ENCODE measurements at places on chromosomes 16 and 17.
A peak's percentile ranks its signal among the peaks of the same experiment; 100 is the strongest.

- DNase-seq: no peak
Observed at GRCh38 chr17:27782791-27783206, 17.5 kb downstream of the NOS2 start.

DNA sequence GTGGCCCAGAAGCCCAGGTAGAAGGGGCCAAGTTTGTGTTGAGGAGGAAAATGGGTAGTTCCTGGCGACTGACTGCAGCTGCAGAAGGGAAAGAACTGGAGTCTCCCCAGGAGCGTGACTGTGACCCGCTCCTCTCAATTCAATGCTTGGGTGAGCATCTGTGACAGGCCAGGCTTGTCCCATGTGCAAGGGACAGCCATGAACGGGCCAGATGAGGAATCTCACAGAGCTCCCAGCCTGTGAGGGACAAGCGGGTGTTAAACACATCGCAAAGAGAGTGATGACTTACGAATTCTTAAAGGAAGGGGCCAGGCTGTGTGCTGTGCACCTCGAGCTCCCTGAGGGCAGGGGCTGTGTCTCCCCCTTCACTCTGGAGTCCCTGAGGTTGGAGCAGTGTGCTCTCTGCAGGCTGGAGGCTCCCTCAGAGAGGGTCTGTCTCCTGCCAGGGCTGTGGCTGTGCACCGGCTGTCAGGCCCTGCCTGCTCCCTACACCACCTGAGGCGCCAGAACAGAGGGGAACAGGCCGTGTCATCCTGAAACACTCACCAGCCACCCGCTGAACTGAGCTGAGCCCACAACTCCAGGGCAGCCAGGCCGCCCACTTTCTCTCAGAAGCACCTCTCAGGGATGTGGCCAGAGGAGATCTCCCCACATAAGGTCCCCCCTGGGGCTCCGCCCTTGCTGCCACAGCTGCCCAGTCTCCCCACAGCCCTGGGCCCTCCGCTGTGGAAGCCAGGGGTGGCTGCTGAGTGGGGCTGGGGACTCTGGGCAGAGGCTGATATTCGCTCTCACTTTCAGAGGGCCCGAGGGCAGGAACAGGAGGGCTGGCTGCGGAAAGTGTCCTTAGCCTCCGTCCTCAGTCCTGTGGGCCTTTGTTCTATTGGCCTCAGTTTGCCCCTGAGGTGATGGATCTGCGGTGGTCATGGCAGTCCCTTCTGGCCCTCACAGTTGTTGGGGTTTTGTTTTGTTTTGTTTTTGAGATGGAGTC, 25.7 kb upstream of the NXPH3 start:
- DNase-seq: no peak

GRCh38 chr17:56300144-56300543, 146.9 kb downstream of the ANKFN1 start:
- DNase-seq: no peak

DNA sequence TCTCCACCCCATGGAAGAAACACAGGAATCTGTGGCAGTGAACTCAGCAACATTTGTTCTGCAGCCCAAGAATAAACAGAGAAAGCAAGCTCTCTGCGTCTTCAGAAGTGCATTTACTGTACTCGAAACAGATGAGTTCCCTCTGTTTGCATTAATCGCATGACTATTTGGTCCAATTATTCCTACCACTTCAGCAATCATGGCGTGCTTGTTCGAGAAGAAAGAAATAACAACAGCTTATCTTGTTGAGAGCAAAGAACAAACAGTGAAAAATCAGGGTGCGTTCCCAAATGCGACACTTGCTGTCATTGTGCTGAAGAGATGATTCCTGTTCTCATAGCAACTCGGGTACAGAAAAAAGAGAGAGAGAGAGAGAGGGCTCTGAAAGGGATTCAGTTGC, 445.3 kb upstream of the MAF start:
- no peak for DNase-seq

- no peak for DNase-seq
Observed at GRCh38 chr17:66764506-66764905, 70.4 kb upstream of the CACNG5 start.

DNA sequence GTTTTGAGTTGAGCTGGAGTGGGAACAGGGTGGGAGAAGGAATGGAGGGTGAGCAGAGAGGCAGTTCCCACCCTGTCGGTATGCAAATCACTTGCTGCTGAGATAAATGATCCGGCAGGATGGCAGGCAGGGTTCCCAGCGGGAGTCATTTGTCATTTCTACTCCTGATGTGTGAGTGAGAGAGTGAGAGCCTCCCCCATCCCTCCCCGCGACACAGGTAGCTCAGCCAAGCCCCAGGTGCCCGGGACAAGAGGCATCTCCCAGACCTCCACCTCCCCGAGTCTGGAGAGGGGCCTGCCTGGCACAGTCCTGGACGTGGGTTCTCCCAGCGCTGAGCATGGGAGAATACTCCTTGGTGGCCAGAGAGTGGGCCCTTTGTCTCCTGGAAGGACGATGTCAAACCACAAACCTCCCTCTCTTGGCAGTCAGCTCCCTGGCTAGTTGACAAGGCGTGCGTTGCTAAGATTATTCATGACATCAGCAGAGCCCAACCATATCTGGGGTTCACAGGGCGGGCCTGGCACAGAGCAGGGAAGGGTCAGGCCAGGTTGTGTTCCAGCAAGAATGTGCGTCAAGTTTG, 33.7 kb upstream of the TNRC6C start:
- no peak for DNase-seq

- no peak for DNase-seq
Observed at GRCh38 chr16:70588565-70588964, 57.8 kb upstream of the IL34 start.

DNA sequence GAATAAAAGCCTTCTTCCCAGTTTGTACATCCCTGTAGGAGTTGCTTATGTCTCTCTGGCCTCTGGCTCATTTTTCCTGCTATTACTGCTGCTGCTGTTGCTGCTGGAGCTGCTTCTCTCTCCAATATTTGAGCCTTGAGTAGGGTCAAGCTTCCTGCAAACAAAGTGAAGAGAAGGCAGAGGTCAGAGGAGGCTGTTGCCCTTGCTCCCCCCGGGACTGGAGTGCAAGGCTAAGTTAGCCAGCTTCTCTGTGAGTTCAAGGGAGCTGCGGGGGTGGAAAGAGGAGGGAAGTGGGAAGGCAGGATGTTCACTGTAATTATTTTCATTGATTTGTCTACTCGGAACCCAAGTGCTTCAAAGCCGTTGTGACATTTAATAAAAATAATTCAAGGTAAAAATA, 77.0 kb upstream of the TMEM132E start:
- no peak for DNase-seq

GRCh38 chr17:21678393-21679081, 13.8 kb upstream of the KCNJ18 start:
- DNase-seq: no peak

- DNase-seq: no peak
Observed at GRCh38 chr16:3879258-3879886, 1.1 kb downstream of the CREBBP start.

DNA sequence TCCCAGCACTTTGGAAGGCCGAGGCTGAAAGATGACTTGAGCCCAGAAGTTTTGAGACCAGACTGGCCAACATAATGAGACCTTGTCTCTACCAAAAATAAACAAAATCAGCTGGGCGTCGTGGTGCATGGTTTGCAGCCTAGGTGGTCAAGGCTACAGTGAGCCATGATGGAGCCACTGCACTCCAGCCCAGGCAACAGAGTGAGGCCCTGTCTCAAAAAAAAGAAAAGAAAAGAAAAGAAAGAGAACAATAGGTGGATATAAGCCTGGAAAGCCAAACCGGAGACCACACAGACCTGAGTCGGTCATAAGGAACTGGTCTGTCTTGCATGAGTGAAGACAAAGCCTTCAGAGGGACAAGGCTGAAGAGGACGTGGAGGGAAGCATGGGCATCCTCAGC, 14.4 kb downstream of the ATP6V0D1 start:
- no peak for DNase-seq

GRCh38 chr17:58643147-58643546, 48.7 kb downstream of the TEX14 start:
- DNase-seq: no peak

DNA sequence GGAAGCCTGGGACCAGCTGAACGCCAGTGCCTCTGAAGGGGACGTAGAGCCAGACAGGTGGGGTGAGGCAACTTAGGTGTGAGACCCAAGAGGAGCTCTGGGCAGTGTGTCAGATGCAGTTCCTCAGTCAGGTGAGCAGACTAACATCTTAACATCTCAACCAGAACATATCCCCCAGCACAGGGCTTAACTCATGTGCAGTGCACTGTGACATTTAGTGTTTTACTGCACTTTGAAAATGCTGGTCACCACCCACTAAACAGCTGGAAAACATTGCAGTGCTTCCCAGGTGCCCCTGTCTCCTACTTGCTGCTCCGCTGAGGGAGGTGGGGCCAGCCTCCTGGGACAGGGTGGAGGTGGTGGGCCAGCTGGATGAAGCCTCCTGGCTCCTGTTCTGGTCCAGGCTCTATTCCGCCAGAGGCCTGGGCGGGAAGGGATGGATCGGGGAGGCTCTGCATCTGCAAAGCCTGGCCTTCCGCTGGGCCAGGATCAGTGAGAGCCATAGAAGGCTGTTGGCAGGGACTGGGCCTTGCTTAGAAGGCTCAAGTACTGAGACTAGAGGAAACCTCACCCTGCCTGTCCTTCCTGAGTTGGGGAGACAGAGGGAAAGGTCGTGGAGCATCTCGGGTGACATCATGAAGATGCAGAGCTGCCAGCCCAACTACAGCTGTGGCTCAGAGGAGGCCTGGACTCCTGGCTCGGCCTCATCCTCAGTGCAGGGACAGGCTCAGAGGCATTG, 7.9 kb upstream of the MRC2 start:
- DNase-seq: no peak

DNA sequence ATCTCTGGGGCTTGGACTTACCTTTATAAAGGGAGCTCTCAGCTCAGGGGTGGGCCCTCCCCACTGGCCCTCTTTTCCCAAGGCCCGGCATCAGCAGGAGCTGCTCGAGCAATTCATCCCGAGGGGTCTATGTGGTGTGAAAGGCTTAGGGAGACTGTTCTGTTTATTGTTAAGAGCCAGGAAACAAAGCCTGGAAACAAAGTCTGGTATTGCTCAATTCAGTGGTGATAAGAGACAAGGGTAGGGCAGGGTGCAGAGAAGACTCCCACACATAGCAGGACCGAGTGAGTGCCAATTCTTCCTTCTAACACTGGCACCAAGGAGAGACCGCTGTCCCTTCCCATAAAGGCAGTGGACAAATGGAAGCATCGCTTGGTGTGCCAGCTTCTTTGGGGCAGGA, 750.7 kb downstream of the KCNJ18 start:
- no peak for DNase-seq

- DNase-seq: no peak
Observed at GRCh38 chr17:75353176-75353575, 52.3 kb downstream of the GRB2 start.

- no peak for DNase-seq
Observed at GRCh38 chr17:27976331-27976730, 66.1 kb upstream of the NLK start.

- DNase-seq: no peak
Observed at GRCh38 chr17:65532101-65532890, 29.2 kb downstream of the AXIN2 start.

DNA sequence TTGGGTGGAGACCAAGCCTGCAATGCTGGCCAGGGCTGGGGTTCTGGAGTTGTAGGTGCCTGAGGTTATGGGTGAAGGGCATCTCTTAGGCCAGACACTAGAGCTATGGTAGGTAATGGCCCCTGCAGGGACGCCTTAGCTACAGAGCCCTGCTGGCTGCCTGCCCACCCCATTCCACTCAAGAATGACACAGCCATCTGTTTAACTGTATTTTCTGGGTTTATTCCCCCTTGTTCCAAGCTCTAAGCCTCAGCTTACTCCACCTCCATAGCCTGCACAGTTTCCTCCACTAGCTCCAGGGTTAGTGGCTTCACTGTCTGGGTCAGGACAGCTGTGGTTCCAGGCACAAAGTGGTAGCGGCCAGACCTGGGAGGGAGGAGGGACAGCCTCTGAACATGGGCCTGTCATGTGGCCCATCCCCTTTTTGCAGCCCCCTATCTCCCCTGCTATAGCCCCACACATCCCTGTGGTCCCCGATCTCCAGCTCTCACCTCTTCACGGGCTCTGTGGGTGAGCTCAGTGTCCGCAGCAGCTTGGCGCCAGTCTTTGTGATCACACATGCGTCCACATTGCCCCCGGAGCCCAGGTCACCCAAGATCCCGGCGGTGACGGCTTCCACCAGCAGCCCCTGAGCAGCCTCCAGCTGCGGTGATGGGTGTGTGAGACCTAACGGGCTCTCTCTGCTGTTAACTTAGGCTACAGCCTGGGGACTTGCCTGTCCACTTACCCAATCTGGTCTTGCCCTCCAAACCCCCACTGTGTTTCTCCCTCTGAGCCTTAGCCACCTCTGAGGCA, 2.1 kb downstream of the PSMB10 start:
- DNase-seq: no peak

DNA sequence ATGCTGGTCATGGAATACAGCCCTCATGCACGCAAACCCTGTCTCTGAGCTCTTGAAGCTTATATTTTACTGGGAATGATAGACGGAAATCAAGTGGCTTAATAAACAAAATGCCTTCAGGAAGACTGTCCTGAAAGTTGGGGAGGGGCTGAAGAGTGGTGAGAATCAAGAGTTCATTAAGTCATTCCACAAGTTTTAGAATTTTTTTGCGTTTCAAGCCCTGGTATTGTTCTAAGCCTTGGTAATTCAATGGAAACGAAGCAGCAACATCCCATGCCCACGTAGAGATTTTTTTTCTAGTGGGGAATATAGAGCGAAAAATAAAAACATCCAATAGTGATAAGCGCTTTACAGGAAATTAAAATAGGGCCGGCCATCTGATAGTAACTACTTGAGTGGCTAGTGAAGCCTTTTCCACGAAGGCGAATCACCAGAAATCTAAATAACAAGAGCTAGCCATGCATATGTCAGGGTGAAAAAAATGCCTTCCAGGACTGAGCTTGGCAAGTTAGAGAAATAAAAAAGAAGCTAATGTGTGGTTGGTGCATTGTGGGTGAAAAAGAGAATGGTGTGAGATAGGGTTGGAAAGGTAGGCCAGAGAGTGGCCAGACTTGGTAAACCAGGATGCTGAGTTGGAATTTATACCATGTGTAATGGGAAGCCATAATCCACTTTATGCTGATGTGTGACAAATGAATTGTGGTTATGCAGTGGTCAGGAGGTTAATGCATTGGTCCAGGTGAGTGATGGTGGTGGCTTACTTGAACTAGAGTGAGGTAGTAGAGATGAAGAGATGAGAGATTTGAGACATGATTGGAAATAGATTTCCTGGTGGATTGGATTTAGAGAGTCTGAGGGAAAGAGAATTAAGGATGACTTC, 772 bp downstream of the PFAS start:
- peak; percentile 18 for DNase-seq

DNA sequence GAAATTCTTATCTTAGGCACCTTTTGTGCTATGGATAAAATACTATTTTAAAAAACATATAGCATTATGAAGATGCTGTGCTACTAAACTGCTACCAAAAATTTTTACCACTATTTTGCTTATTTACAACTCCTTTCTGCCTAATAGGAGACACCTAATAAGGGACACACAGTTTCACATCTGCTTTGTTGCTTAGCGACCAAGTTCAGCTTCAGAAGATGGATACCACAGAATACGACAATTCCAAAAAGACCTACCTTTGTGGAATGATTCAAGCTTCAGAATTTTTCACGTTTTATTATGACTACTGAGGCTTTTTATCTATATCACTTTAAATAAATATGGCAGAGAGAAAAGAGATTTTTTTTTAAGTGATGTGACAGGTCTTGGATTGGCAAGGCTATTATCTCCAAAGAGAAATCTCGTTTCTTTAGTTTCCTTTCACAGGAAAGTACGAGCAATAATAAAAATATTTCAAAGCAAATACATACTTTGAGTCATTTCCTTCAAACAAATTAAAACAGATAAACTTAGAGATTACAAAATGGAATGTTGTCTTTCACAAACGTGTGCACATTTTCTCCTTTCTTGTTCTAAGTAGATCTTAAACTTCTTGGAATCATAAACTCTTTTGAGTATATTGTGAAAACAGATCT, 35.4 kb downstream of the SPAG9 start:
- no peak for DNase-seq
